ENCODE measurements at places on chromosomes 4 and X. TPM values are rescaled to one million over a fixed set of nuclear protein-coding genes. Genes with fewer than 3 reads are reported as not detected.
A peak's percentile ranks its signal among the peaks of the same experiment; 100 is the strongest.

- H3K27ac ChIP-seq = no peak overlapping the region
- no peaks in the 10 kb centered on the region for H3K27me3 ChIP-seq
These were observed 59.1 kb downstream of the SCD5 start for GRCh38 chr4:82739287-82740190.

CRMP1 gene
- 251 TPM for total RNA-seq

- peaks cover 3% of the 10 kb centered on the region for H3K36me3 ChIP-seq
- no peak for DNase-seq
- H3K27ac ChIP-seq = no peak overlapping the region
- no peaks in the 10 kb centered on the region for H3K27me3 ChIP-seq
- H3K4me1 ChIP-seq = peaks cover 23% of the 10 kb centered on the region
These were observed 1.4 kb upstream of the PHF8 start for GRCh38 chrX:54045563-54046228.

GRCh38 chr4:107989162-107989536 lies 540 bp upstream of the HADH start:
- peaks cover 41% of the 10 kb centered on the region for H3K4me1 ChIP-seq
- H3K27me3 ChIP-seq = no peaks in the 10 kb centered on the region
- no peaks in the 10 kb centered on the region for H3K36me3 ChIP-seq
- no peak overlapping the region for H3K27ac ChIP-seq
- no peak for DNase-seq

LAP3 gene
- 46.7 TPM for total RNA-seq

GRCh38 chr4:6134612-6135220 lies 65.6 kb downstream of the JAKMIP1 start:
- H3K4me1 ChIP-seq = no peaks in the 10 kb centered on the region
- no peak for DNase-seq
- no peaks in the 10 kb centered on the region for H3K36me3 ChIP-seq
- H3K4me3 ChIP-seq = no peak overlapping the region
- H3K27me3 ChIP-seq = peaks cover 9% of the 10 kb centered on the region

DCLK2 gene
- 29.2 TPM for total RNA-seq

- H3K4me1 ChIP-seq = peaks cover 16% of the 10 kb centered on the region
- H3K4me3 ChIP-seq = no peak overlapping the region
- peaks cover 9% of the 10 kb centered on the region for H3K36me3 ChIP-seq
- DNase-seq = no peak
These were observed 15.0 kb downstream of the SORBS2 start for GRCh38 chr4:185797018-185797417.

GAB3 gene
- 0.07 TPM for total RNA-seq

GRCh38 chr4:158722917-158723793 lies at the start of gene PPID:
PPID (minus strand) TSS chr4:158723396; CDS start chr4:158723288, 108 bp downstream.
- H3K36me3 ChIP-seq = peaks cover 8% of the 10 kb centered on the region
- DNase-seq = peak; percentile 72
- peaks cover 10% of the 10 kb centered on the region for H3K27me3 ChIP-seq
- peak within 1 kb of the TSS; percentile 98 for H3K27ac ChIP-seq

DNA sequence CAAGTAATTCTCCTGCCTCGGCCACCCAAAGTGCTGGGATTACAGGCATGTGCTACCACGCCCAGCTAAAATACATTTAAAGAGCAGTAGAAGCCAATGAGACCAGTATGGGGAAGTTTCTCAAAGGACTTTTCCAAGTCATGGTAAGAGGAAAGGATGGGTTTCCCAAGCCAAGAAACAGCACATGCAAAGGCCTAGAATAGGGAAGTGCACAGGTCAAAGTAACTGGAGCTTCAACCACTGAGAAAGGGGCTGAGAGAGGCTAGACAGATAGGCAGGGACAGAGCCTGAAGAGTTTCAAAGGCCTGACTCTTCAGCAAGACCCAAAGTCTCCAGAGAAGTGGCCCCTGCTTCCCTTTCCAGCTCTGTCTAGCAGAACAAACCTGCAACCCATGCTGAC lies 162.1 kb downstream of the CORIN start:
- H3K27ac ChIP-seq = no peak overlapping the region
- no peaks in the 10 kb centered on the region for H3K4me1 ChIP-seq
- no peak for DNase-seq
- H3K27me3 ChIP-seq = peaks cover 5% of the 10 kb centered on the region
- H3K4me3 ChIP-seq = no peak overlapping the region
- H3K36me3 ChIP-seq = no peaks in the 10 kb centered on the region

SOX3 gene
- 205 TPM for total RNA-seq

DNA sequence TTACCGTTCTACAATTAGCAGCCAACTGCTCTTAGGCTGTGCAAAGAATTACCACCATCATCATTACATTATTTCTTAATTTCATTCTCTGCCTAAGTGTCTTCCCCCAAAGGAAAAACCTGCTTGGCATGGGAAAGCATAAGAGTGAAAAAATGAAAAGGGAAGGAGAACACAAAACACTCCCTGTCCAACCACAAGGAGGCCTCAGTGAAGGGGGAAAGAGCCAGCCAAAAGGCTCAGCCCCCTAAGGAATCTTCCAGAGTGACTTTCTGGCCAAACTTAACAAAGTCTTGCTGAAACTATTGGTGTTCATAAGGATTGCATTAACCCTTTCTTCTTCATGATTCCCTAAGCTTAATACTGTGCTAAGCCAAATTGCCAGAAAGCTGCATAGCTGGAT lies 287.4 kb downstream of the SMARCA1 start:
- DNase-seq = no peak
- H3K4me3 ChIP-seq = no peak overlapping the region

TRAM1L1 gene
- 5.0 TPM for total RNA-seq

DNA sequence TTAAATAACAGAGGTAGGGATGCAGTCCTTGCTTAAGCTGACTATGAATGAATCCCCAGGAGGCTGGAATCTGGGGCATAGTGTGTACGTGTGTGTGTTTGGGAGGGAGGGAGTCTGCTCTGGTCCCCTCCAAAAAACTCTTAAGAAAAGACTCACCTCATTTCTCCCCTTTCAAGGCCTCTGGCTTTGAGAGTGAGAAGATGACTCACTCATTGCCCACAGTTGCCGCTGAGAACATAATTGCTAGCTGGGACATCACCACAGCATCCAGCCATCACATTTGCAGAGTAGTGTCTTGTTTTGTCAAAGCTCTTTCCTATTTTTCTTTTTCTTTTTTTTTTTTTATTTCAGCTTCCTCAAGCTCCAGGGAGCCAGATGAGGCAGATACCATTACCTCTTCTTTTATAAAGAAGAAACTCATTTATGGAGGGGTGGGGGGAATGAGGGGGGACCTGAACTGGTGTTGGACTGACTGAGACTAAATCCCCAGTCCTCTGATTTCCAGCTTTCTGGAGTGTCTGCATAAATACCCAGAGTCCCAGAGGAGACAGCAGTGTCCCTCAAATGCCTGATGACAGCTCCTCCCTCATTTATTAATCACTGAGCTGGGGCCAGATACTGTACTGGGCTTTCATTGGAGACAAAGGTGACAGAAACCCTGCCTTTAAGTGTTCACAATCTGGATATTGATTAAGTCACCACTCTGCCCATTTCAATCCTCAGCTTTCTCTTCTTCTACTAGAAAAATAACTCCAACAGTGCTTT lies 61.9 kb upstream of the LAS1L start:
- H3K36me3 ChIP-seq = no peaks in the 10 kb centered on the region
- no peak overlapping the region for H3K4me3 ChIP-seq
- peaks cover 6% of the 10 kb centered on the region for H3K27me3 ChIP-seq
- H3K27ac ChIP-seq = no peak overlapping the region
- DNase-seq = no peak

DNA sequence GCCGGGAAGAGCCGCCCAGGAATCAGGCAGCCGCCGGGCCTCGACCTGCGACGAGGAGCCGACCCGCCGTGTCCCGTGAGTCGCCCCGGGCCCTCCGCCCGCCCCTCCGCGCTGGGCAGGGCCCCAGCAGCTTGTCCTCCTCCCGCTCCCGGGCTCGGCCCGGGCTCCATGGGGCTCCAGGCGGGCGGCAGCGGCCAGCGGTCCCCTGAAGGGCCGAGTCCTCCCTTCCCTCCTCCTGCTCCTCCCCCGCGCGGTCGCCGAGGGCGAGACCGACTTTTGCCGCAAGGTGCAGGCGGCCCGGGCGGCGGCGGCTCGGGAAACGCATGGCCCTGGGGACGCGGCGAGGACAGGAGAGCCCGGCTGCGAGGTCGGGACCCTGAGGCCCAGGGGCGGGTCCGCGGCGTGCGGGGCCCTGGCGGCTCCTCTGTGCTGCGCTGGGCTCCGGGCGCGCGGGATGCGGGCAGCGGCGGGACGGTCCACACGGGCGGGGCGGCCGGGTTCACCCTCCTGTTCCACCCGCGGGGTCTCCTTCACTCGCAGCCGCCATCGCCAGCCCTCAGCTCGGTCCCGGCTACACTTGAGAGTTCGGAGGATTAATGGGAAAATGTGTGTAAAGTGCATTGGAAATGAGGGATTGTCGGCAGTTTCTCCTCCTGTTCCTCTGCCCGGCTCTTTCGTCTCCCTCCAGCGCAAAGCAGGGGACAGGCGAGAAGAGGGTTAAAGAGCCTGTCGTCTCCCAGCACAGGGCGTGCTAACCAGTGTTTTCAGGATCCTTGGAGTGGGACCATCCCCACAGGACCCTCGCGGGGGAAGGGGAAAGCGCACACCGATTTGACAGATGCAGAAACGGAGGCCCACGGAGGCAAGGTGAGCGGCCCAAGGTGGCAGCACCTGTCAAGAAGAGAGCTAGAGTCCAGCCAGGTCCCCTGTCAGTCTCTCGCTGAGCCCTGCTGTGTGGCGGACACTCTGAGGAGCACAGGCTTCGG lies 16.6 kb upstream of the ZNF718 start:
- no peak overlapping the region for H3K4me3 ChIP-seq
- H3K4me1 ChIP-seq = no peaks in the 10 kb centered on the region
- H3K27ac ChIP-seq = no peak overlapping the region
- H3K36me3 ChIP-seq = peaks cover 13% of the 10 kb centered on the region
- peaks cover 6% of the 10 kb centered on the region for H3K27me3 ChIP-seq

DNA sequence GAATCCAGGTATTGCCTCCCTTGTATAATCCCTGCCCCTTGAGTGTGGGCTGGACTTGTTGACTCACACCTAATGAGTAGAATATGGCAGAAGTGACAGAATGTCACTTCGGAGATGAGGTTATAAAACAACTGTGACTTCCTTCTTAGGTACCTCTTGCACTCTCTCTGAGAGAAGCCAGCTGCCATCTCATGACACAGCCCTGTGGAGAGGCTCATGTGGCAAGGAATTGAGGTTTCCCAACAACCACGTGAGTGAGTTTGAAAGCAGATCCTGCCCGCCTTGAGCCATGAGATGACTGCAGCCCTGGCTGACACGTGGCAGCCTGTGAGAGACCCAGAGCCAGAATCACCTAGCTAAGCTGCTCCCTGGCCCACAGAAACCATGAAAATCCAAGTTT lies 13.5 kb downstream of the ASB11 start:
- no peaks in the 10 kb centered on the region for H3K36me3 ChIP-seq

ACSL1 gene
- total RNA-seq = 10.4 TPM

- no peaks in the 10 kb centered on the region for H3K36me3 ChIP-seq
- peaks cover 11% of the 10 kb centered on the region for H3K4me1 ChIP-seq
- no peak overlapping the region for H3K27ac ChIP-seq
- H3K4me3 ChIP-seq = no peak overlapping the region
- no peak for DNase-seq
These were observed 146.2 kb downstream of the SPATA18 start for GRCh38 chr4:52197306-52197705.

- no peaks in the 10 kb centered on the region for H3K36me3 ChIP-seq
- no peak for DNase-seq
- H3K4me1 ChIP-seq = peaks cover 71% of the 10 kb centered on the region
These were observed 31.0 kb downstream of the AFAP1 start for GRCh38 chr4:7908668-7909067.

DNA sequence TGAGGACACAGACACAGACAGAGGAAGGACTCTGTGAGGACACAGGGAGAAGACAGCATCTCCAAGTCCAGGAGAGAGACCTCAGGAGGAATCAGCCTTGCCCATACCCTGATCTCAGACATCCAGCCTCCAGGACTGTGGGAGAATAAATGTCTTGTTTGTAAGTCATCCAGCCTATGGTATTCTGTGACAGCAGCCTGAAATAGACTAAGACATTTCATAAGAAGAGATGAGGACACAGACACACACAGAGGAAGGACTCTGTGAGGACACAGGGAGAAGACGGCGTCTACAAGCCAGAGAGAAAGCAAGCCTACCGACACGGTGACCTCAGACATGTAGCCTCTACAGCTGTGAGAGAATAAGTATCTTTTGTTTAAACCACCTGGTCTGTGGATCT lies 112.1 kb downstream of the DHRSX start:
- no peak overlapping the region for H3K27ac ChIP-seq
- peaks cover 31% of the 10 kb centered on the region for H3K36me3 ChIP-seq
- H3K4me1 ChIP-seq = peaks cover 8% of the 10 kb centered on the region
- H3K27me3 ChIP-seq = no peaks in the 10 kb centered on the region
- no peak overlapping the region for H3K4me3 ChIP-seq

TRIM61 gene
- 0.27 TPM for total RNA-seq

DNA sequence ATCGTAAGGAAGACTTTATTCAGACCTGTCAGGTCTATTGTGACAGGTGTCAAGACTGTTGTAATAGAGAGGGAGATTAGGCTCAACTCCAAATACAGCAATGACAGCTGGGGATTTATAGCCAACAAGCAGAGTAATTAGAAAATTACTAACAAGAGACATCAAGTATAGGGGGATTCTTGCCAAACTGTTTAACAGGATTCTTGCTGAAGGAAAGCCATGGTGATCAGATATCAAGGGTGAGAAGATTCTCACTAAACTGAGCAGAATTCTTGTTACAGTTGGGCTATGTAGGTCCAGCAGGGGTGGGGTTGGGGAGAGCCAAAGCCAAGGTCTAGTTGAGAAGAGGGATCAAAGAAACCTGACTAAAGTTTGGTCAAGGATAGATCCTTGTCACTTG lies 461.0 kb upstream of the GALNT7 start:
- no peak overlapping the region for H3K27ac ChIP-seq
- H3K36me3 ChIP-seq = peaks cover 8% of the 10 kb centered on the region
- H3K27me3 ChIP-seq = no peaks in the 10 kb centered on the region
- no peak overlapping the region for H3K4me3 ChIP-seq
- no peak for DNase-seq

GRCh38 chrX:131778269-131779218 lies 234.7 kb downstream of the OR13H1 start:
- no peak for DNase-seq
- no peaks in the 10 kb centered on the region for H3K4me1 ChIP-seq
- H3K4me3 ChIP-seq = no peak overlapping the region

- H3K4me1 ChIP-seq = no peaks in the 10 kb centered on the region
- no peak overlapping the region for H3K4me3 ChIP-seq
- peaks cover 6% of the 10 kb centered on the region for H3K27me3 ChIP-seq
- no peak overlapping the region for H3K27ac ChIP-seq
These were observed 8.0 kb upstream of the CCDC110 start for GRCh38 chr4:185479507-185479971.

CCDC158 gene
- not detected for total RNA-seq

GRCh38 chr4:6439120-6439762 lies 33.2 kb downstream of the PPP2R2C start:
- no peaks in the 10 kb centered on the region for H3K4me1 ChIP-seq
- DNase-seq = no peak

DUSP21 gene
- total RNA-seq = not detected

PDLIM3 gene
- total RNA-seq = 3.2 TPM

OCRL gene
- total RNA-seq = 43.1 TPM

RGN gene
- total RNA-seq = 0.70 TPM

IL21 gene
- total RNA-seq = not detected

DNA sequence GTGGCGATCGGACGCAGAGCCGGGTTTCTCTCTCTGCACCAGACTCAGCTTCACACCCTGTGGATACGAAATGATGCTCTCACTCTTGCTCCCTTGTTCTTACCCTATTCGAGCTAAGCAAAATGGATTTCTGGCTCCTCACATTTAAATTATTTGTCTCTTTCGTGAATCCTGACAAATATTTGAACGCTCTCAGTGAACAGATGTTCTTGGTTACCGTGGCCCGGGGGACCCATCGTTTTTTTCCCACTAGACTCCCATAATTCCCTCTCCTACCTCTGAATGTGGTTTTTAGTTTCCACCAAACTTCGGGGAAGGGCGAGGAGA lies 630 bp downstream of the SMARCA5 start:
- peaks cover 10% of the 10 kb centered on the region for H3K27me3 ChIP-seq
- H3K27ac ChIP-seq = peak overlapping the region; percentile 99
- no peak for DNase-seq
- H3K4me3 ChIP-seq = peak overlapping the region; percentile 99
- peaks cover 31% of the 10 kb centered on the region for H3K4me1 ChIP-seq

SSX1 gene
- total RNA-seq = not detected

Measured in neural crest cell (in vitro differentiated cells).